ENCODE measurements at places on chromosomes 6 and 20.

GRCh38 chr6:170367241-170367640, 60.7 kb downstream of the FAM120B start:
- DNase-seq: no peak

GRCh38 chr20:57384953-57385761, 6.0 kb upstream of the RBM38 start:
- DNase-seq: no peak

DNA sequence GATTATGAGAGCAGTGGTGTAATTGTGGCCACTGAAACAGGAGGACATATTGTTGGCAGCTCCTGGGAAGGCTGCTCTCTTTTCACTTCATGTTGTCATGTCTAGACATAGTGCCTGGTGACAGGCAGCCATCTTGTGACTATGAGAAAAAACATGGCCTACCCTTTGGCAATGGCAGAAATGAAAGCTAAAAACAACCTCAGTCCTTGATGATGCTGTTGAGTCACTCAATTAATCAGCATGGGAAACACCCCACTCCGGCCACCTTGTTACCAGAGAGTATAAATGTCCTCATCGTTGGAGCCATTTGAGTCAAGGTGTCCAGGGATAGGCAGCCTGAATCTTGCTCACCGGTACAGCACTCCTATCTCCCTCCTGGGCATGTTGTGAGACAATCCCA, 31.2 kb upstream of the HMGA1 start:
- no peak for DNase-seq

DNA sequence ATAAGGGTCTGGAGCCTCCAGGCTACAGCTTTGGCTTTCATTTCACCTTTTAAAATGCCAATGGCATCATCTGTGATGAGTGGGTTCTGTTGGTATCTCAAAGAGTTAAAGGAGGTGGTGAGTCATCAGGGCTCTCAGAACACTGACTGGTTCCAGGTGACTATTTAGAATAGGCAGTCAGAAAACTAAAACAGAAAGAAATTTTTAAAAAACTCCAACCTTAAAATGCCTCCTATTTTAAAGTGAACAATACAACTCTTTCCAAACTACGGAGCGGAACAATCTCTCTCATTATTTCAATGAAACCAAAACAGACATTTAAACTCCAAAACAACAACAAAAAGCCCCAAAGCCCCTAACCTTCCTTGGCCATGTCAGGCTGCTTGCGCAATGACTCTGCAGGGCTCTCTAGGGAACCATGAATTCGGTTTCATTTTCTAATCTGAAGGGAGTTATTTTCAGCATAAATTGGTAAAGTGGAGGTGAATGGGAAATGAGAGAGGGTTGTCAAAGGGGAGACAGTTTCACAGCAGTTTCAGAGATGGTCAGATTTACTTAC, 194.9 kb downstream of the KIF6 start:
- no peak for DNase-seq

GRCh38 chr20:33002087-33002808, 2.0 kb downstream of the SUN5 start:
- DNase-seq: no peak

GRCh38 chr6:5707281-5708045, 299.3 kb downstream of the NRN1 start:
- no peak for DNase-seq

GRCh38 chr6:111720931-111721496, 115.3 kb upstream of the TRAF3IP2 start:
- DNase-seq: no peak

- no peak for DNase-seq
Measured at GRCh38 chr6:34093854-34094430, 51.9 kb downstream of the GRM4 start.

- DNase-seq: no peak
Measured at GRCh38 chr6:156511051-156511450, 266.1 kb upstream of the ARID1B start.

DNA sequence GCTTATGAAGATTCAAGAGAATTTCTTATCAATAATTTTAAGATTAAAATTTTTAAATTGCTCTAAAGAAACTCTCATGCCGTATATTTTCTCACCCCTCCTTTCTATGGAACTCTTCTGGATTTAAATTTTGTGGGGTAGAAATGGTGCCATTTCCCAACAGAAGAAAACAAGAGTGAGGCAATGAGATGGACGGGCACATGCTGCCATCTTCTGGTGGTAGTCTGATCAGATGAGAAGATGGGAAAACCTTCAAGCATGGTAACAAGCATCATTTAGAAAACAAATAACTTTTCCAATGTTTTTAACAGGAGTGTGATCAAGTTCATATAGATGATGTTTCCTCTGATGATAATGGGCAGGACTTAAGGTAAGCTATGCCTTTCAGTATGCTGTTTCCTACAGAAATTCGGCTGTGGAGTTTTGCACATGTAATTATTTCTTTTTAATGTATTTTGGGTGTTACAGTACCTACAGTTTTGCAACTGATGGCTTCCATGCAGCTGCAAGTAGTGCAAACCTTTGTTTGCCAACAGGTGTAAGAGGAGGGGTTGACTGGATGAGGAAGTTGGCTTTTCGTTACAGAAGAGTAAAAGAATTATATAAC, 271.4 kb downstream of the EYA4 start:
- DNase-seq: no peak

GRCh38 chr6:41939176-41939847, 2.3 kb downstream of the CCND3 start:
- no peak for DNase-seq

GRCh38 chr6:130946076-130946475, 117.0 kb downstream of the EPB41L2 start:
- no peak for DNase-seq

- DNase-seq: no peak
Measured at GRCh38 chr6:31356216-31356945, 598 bp downstream of the HLA-B start.

DNA sequence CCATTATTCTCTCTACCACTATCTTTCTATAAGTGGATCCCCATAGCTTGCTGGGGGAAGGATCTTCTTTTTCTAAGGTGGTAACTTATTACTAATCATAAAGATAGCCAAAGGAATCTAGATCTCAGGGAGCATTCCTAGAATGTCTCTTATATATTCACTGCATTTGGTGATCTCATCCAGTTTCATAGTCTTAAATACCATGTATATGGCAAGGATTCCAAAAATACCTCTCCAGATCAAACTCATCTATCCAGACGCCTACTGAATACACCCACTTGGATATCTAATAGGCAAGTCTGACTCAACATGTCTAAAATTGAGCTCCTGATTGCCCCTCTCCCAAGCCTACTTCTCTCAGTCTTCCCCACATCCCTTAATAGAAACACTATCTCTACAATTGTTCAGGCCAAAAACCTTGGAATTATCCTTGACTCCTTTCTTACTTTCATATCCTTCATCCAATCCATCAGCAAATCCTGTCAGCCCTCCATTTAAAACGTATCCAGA, 264.4 kb downstream of the HACE1 start:
- no peak for DNase-seq

- DNase-seq: no peak
Measured at GRCh38 chr20:47338131-47338628, 18.3 kb downstream of the ZMYND8 start.

GRCh38 chr6:131828951-131829350, 21.1 kb downstream of the ENPP1 start:
- no peak for DNase-seq

GRCh38 chr20:59708326-59708725, 104.0 kb downstream of the PHACTR3 start:
- DNase-seq: no peak

DNA sequence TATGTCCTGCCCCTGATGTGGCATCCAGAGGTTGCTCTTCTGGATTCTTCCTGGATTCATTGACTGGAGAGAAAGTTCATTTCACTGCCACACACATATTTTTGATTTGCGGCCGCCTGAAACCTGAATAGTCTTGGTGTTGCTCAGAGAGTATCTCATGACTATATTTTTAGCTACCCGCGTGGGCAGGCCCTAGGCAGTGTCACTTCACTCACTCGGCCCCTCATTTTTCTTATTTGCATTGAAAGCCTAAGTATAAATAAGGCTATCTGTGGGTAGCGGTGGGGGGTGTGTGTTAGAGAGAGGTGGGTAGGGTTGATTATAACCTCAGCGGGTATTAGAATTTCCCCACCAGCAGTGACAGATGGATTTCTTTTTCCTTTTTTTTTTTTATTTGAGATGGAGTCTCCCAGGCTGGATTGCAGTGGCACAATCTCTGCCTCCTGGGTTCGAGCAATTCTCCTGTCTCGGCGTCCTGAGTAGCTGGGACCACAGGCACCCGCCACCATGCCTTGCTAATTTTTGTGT, 113.5 kb downstream of the JARID2 start:
- no peak for DNase-seq

GRCh38 chr6:3314176-3314575, 55.4 kb downstream of the PSMG4 start:
- DNase-seq: no peak

GRCh38 chr20:50876816-50877215, 54.4 kb downstream of the ADNP start:
- DNase-seq: no peak

- no peak for DNase-seq
Measured at GRCh38 chr6:157596461-157596860, 215.5 kb downstream of the ZDHHC14 start.

DNA sequence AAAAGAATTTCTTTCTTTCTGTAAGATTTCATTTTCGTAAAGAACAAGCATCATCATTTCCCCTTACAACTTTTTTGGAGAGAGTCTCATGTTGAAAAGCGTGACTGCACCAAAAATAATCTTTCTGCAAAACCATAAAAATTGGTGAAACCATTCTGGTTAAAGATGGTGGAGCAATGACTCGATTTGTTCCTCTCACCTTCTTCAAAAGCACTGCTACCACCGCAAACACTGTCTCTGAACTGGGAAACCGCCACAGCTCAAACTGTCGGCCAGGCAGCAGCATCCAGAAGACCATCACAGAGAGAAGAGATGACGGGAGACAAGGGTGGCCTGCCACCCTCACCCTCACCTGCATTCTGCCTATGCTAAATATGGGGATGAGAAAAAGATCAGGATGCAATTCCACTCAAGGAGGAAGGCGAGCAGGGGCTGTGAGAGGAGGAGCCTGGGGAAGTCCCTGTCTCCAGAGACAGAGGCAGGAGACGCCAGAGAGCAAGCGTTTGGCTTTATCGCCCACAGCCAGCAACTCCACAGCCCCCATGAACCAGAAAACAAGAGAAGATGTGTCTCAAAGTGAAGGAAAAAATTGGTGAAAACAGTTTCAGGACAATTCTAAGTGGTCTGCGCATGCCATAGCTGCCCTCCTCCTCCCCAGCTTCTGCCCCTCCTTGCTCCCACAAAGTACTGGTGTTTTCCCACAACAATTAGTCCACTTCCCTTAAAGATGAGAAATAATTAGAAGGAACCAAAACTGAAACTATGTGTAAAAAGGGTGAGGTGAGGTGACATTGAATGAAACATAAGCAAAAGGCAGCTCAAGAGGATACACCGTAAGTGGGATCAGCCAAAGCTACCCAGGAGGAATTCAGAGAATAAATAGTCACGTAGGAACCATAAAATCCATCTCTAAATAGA, 255.5 kb downstream of the KIF16B start:
- no peak for DNase-seq

DNA sequence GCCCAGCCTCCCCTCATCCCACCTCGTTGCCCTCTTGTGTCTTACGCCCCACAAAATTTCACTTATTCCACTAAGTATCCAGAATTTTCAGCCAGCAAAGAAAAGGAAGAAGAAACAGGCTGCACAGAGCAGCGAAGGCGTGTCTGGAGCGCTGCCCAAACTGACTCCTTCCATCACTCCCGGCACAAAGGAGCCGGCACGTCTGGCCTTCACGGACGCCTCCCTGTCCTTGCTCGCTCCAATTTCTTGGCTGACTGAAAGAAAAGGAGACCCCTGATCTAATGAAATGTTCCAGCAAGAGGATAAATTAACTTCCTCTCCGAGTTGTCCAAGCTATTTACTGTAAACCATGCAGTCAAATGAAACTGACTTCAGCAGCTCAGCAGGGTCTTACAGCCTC, 152.3 kb upstream of the CDH4 start:
- DNase-seq: no peak

GRCh38 chr6:25122622-25123237, 156.4 kb upstream of the CARMIL1 start:
- no peak for DNase-seq

DNA sequence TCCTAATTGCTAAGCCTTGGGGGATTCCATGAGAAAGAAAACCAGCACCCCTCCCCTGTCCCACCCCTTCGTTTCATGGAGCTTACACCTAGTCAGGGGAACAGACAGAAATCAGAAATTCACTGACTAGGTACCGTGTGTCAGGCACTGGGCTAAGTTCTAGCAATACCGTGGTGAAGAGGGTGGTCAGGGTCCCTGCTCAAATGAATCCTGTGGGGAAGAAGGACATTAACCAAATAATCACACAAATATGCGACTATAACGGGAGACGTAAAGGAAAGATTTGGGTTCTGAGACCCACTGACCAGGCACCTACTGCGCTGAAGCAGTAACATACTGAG, 65.1 kb upstream of the TOP1 start:
- no peak for DNase-seq

DNA sequence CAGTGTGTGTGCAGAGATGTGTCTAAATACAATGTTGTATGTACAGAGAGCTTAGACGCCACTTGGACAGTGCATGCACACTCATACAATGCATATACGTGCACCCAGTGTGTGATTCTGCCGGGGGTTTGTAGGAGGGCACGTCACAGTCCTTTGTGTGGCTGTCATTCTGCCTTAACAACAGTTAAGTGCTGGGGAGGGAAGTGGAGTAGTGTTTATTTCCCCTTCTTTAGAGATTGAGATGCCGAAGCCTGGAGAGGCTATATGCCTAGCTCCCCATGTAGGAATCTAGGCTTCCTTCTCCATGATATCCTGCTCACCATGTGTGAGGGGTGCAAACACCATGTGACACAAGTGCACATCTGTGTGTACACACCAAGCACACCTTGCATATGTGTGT, 38.2 kb downstream of the MDFI start:
- DNase-seq: no peak

DNA sequence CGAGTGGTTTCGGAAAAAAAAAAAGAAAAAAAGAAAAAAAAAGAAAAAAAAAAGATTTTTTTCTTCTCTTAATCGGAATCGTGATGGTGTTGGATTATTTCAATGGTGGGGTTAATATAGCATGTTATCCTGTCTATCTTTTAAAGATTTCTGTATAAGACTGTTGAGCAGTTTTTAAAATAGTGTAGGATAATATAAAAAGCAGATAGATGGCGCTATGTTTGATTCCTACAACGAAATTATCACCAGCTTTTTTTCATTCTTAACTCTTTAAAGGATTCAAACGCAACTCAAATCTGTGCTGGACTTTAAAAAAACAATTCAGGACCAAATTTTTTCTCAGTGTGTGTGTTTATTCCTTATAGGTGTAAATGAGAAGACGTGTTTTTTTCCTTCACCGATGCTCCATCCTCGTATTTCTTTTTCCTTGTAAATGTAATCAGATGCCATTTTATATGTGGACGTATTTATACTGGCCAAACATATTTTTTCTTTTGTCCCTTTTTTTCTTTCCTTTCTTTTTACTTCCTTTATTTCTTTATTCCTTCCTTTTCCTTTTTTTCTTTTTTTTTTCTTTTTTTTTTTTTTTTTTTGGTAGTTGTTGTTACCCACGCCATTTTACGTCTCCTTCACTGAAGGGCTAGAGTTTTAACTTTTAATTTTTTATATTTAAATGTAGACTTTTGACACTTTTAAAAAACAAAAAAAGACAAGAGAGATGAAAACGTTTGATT, 3.6 kb downstream of the SOX4 start:
- no peak for DNase-seq
